ENCODE measurements at places on chromosomes 5 and 9. TPM values are rescaled to one million over a fixed set of nuclear protein-coding genes. Genes with fewer than 3 reads are reported as not detected.

- DNase-seq: peak; percentile 48
These were observed 16.1 kb upstream of the FRRS1L start for GRCh38 chr9:109182940-109183798.

- DNase-seq: no peak
These were observed 129.1 kb upstream of the SLC30A5 start for GRCh38 chr5:68964679-68965078.

DNA sequence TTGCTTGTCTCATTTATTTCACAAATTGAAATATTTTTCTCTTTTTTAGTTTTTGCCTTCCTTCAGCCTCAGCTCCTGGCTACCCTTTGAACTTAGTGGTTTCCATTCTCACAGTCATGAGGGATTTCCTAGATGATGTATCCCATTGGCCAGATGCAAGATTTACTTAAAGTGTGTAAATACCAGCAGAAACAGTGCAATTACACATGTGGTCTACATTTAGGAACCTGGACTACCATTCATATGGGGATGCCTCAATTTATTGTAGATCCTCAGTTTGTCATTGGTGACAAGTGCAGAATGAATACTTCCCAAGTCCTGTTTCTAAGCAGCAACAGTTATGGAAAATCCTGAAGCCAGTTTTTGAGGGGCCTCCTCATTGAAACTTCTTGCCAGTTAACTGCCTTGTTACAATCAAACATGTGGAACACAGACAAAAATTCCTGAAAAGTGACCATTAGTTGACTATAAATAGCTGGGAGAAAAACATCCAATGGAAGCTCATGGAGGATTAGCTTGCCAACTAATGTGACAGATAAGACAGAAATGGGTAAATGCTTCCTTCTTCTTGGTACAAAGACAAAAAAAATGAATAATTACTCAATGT lies 113.6 kb upstream of the FER start:
- no peak for DNase-seq

GRCh38 chr9:70778568-70778967 lies 342.9 kb downstream of the TRPM3 start:
- no peak for DNase-seq

DNA sequence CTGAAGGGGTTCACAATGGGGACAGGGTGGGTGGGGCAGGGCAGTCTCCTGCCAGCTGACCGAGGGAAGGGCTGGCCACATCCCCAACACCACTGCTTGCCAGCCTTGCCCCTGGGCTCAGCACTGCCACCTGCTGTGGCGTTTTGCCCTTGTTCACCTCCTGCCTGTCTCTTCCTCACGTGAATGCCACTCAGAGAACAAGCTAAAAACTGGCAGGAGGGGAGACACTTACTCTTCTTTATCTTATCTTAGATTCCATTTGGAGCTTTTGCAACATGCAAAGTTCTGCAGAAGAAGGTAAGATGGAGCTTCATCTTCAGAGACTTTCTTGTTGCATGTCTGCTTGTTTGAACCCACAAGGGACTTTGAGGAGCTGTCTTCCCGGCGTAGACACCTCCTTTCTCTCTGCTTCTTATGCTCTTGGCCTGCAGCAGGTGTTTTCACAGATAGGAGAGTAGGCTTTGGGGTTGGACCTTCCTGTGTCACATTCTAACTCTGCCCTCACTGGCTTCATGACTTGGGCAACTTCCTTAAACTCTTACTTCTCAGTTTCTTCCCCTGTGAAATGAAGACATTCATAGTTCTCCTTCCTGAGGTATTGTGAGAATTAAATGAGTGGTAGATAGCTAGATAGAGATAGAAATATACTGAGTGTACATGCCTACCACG lies 4.1 kb downstream of the LRSAM1 start:
- no peak for DNase-seq

Gene FST
- total RNA-seq: 13.6 TPM

Gene SLC36A2
- 0.14 TPM for total RNA-seq

Gene ADRA1B
- total RNA-seq: not detected

Gene SLC4A9
- not detected for total RNA-seq
